ENCODE measurements at places on chromosomes 5 and 9. TPM values are rescaled to one million over a fixed set of nuclear protein-coding genes. Genes with fewer than 3 reads are reported as not detected.

The TRIM14 gene
- 49.1 TPM for total RNA-seq

The RNF183 gene
- 0.36 TPM for total RNA-seq

The TARS1 gene
- total RNA-seq: 240 TPM

The PCDHGB2 gene
- total RNA-seq: 0.10 TPM

The SEMA6A gene
- not detected for total RNA-seq

The KLF4 gene
- 0.75 TPM for total RNA-seq

The MCTP1 gene
- total RNA-seq: not detected

The PCSK5 gene
- 2.0 TPM for total RNA-seq

The CDH9 gene
- total RNA-seq: not detected

The ENTPD2 gene
- total RNA-seq: not detected

The SPINK13 gene
- not detected for total RNA-seq

The CDH10 gene
- total RNA-seq: not detected

The ZFP2 gene
- 0.40 TPM for total RNA-seq

The FCN2 gene
- not detected for total RNA-seq

The CYSRT1 gene
- 0.21 TPM for total RNA-seq

The HEMGN gene
- total RNA-seq: 0.69 TPM

The PCDHB9 gene
- total RNA-seq: not detected

The ZMAT2 gene
- total RNA-seq: 53.4 TPM

The CCDC192 gene
- total RNA-seq: not detected

The IL3 gene
- total RNA-seq: 23.3 TPM

The MVB12B gene
- 1.4 TPM for total RNA-seq

The RASEF gene
- not detected for total RNA-seq

The CMYA5 gene
- 0.26 TPM for total RNA-seq

The BHMT2 gene
- not detected for total RNA-seq

The SPINK5 gene
- not detected for total RNA-seq

The PDGFRB gene
- total RNA-seq: 0.21 TPM

The FAM120A gene
- 124 TPM for total RNA-seq

The ADAMTS13 gene
- total RNA-seq: 2.4 TPM

The RECK gene
- total RNA-seq: 6.1 TPM

The ZFP62 gene
- 17.9 TPM for total RNA-seq

The PCDHGA12 gene
- not detected for total RNA-seq

The PHYHD1 gene
- 0.88 TPM for total RNA-seq

The NUDT12 gene
- total RNA-seq: 2.7 TPM

The PCDH12 gene
- total RNA-seq: 2.6 TPM

The GABRP gene
- not detected for total RNA-seq

The OR1J2 gene
- not detected for total RNA-seq

The C5orf58 gene
- total RNA-seq: not detected

The SLC28A3 gene
- 0.90 TPM for total RNA-seq

The FCHO2 gene
- total RNA-seq: 1.3 TPM

The TXNDC8 gene
- not detected for total RNA-seq

The ANXA1 gene
- total RNA-seq: 67.9 TPM

The APBA1 gene
- 0.26 TPM for total RNA-seq

The OR1N2 gene
- not detected for total RNA-seq

The NTRK2 gene
- 0.65 TPM for total RNA-seq

The SERINC5 gene
- total RNA-seq: 42.8 TPM

The CCDC171 gene
- total RNA-seq: 2.7 TPM

The CENPH gene
- 80.7 TPM for total RNA-seq

The GMCL2 gene
- total RNA-seq: not detected

The C7 gene
- total RNA-seq: not detected

The RLN2 gene
- total RNA-seq: 4.6 TPM

The PPP3R2 gene
- not detected for total RNA-seq

The DPYSL3 gene
- total RNA-seq: not detected

The DOCK8 gene
- total RNA-seq: 141 TPM

Data from activated CD4-positive, alpha-beta memory T cell treated with anti-CD3 and anti-CD28 coated beads for 36 hours (primary cell).